MCF 10A (cell line): ENCODE measurements at places on chromosomes 3 and 15. TPM values are rescaled to one million over a fixed set of nuclear protein-coding genes. Genes with fewer than 3 reads are reported as not detected.
A peak's percentile ranks its signal among the peaks of the same experiment; 100 is the strongest.

Gene ITIH3
- total RNA-seq, result not detected in 2 replicates

Gene ERICH6
- total RNA-seq, result not detected in 2 replicates

Gene SLC22A14
- total RNA-seq, result 0.44 and 0.64 TPM in 2 replicates

Gene ARPIN
- 7.1 and 9.9 TPM in 2 replicates for total RNA-seq

Gene KNG1
- not detected in 2 replicates for total RNA-seq

Gene ZBTB47
- 10.9 and 12.4 TPM in 2 replicates for total RNA-seq

Gene HCN4
- total RNA-seq, result not detected in 2 replicates

GRCh38 chr15:33768670-33769190 lies 199.6 kb upstream of the CHRM5 start:
- no peak for DNase-seq

DNA sequence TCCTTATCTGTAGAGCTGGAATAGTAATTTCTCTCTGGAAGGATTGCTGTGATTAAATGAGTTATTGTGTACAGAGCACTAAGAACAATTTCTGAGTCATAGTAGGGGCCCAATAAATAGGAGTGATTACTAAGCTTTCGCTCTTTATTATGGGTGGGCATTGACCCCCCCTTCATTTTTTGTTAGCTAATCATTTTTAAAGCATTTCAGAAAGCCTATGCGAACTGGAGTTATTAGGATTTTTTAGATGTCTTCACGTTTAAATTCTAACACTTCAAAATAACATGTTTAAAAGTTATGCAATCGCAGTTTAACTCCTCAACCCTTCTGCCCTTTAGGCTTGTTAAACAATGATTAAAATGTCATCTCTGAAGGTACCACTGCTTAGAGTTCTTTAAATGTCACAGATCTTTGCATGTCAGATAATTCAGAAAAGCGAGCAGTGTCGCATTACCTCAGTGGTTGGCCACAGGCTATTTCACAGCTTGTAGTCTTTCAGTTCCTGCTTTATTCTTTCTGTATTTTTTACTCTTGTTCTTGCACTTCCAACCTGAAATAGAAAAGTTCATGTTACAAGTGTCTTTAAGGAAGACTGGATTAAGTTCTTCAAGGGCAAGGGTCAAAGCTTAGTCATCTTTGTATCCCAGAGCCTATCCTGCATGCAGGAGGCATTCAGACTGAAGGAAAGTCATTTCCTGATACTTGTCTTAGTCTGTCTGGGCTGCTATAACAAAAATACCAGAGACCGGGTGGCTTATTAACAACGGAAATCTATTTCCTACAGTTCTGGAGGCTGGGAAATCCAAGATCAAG lies 102.9 kb downstream of the FNDC3B start:
- peak; percentile 66 for DNase-seq

DNA sequence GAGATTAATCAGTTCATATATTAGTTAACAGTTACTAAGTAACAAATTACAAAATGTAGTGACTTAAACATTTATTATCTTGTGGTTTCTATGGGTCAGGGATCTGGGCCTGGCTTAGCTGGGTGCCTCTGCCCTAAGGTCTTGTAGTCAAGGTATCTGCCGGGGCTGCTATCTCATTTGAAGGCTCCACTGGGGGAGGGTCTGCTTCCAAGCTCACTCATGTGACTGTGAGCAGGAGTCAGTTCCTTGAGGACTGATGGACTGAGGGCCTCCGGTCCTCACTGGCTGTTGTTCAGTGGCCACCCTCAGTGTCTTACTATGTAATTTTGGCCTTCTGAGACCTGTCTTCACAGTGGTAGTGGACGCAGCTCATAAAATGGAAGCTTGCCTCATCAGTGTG lies 135.9 kb upstream of the PLXNA1 start:
- DNase-seq, result no peak

GRCh38 chr3:40304352-40304751 lies 5.2 kb upstream of the EIF1B start:
- DNase-seq, result no peak

- no peak for DNase-seq
Measured at GRCh38 chr15:85316244-85316934, 64.0 kb upstream of the AKAP13 start.

DNA sequence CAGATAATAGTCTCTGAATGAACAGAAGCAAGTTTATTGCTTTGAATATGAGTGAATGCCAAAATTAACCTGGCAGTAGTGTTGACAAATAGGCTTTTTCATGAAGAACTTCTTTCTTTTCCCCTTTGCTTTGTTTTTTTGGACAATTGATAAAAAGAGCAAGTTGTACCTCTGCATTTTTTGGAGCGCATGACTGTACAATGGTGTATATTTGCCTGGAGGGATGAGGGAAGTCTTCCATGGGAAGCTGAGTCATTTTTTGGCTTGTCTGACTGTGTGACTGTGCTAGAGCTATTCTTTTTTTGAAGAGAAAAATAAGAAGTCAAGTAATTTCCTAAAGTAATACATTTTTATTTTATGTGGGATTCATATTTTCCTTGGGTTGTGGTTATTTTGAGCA lies 186.9 kb downstream of the KLHL25 start:
- DNase-seq, result peak; percentile 89

GRCh38 chr3:6542795-6543194 lies 318.1 kb upstream of the GRM7 start:
- no peak for DNase-seq

GRCh38 chr3:10518506-10519150 lies 13.2 kb upstream of the ATP2B2 start:
- no peak for DNase-seq

DNA sequence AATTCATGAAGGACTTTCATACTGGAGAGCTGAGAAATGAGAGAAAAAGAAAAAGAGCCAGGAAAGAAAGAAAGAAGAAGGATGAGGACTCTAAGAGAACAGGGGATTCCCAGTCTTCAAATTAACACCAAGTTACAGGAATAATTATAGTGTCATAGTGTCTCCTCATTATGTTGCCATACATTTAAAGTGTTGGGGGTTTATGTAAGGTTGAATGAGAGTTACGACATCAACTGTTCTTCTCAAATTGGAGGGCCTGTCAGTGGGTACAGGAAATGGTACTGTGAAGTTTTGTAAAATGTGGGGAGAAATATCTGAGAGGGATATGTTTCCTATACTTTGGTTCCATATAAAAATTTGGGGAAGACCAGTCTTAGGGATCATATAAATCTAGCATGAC lies 12.3 kb upstream of the CD200 start:
- no peak for DNase-seq

DNA sequence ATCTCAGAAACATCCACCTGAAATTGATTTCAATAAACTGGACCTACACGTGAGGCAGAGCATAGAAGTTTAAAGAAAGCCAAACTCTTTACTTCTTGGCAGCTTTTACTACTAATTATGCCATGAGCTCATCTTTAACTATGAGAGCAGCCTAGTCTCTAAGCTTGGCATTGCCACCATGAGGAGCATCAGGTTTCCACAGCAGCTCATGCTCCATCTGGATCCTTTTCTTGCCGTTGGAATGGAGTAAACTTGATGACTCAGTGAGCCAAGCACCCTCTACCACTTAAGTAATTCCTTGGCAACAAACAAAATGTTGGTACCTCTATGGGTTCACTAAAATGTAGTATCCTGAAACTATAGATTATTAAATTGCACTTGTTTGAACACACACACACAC lies 583.2 kb downstream of the EPHA3 start:
- peak; percentile 80 for DNase-seq

DNA sequence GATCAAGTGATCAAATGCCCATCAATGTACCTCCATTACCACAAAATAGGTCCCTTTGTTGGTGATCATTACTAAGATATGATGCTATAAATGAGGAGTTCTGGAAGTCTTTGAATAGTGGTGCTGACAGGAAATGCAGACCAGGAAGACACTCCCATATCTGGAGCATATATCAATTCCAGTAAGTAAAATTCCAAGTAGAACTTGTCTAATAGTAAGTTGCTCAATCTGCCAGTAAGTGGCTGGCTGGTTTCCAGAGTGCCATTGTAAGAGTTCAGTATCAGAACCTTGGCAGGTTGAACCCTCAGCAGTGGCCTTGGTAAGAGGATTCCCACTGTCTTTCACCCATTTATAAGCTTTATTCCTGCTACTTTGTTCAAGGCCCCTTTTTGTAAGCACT lies 379.9 kb upstream of the RBMS3 start:
- DNase-seq, result peak; percentile 76

DNA sequence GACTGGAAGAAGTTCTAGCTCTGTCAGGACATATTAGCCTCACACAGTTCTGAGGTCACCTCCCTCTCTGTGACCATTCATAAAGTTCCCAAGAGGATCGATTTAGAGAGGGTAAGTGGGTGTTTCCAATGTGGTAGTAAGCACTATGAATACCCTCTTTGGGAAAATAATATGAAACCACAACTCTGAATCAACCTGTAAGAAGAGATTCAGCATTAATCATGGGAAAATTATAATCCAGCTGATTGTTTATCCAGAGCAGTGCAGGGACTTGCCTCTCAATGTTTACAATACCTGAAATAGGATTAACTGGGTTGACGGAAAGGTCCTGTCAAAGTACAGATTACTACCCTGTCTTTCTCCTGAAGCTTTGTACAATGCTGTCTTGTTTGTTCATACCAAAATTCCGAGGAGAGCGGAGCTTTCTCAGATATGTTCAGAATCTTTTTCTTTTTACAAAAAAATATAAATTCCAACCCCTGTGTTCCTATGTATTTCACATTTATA lies 302.9 kb upstream of the DPPA4 start:
- DNase-seq, result no peak

DNA sequence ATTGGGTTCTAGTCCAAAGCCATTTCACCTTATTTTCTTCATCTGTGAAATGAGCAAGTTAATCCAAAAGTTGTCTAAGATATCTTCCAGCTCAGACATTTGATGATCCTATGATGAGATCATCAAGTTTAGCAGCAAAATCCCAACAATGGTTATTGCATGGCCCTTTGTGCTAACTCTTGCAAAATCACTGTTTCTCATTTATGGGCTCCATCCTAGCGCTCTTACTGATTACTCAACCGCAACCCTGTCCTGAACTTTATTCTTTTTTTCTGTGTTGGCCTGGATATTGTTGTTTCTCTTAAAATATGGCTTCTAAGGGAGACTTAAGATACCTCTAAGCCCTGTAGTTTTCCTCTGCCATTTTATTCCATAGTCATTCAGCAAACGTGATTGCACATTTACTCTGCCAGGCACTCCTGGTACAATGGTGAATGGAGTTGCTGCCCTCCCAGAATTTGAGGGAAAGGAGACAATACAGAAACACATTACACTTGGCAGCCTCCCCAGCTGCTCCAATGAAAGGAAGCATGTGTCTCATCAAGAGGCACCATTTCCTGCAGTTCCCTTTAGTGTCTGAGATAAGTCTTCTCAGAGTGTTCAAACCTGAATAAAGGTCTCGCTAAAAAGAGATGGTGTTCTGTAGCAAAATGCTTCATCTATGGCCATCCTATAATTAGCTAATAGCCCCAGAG lies 4.4 kb downstream of the GXYLT2 start:
- peak; percentile 85 for DNase-seq

GRCh38 chr15:95041297-95041696 lies 809.9 kb downstream of the MCTP2 start:
- no peak for DNase-seq

DNA sequence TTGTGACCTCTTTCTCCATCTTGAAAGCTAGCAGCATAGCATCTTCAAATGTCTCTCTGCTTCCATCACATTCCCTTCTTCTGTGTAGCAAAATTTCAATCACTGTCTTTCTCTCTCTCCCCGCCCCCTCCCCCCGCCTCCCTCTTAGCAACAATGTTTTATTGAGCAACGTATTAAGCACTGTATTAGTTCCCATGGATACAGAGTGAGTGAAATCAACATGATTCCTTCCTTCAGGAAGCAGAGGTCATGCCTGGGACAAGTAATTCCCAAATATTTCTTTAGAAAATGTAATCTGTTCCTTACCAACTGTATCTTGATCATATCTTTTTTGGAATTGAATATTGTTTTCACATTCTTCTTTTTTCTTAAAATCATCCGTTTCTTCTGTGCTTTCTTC lies 373.7 kb upstream of the NECTIN3 start:
- no peak for DNase-seq

DNA sequence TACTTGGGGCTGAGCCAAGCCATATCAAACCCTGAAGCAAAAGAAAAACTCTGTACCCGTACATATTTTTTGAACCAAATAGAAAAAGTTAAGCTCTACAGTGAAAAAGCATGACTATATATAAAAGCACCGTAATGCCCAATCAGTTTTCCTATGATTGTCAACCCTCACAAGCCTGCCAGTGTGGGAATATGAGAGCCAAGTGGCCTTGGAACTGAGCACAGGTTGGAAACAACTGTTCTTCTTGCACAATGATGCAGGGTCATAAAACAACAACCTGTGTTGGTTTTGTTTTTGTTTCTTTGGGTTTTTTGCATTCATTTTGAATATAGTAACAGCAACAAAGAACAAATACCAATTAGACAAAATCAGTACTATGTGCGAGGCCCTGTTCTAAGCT lies 3.5 kb upstream of the ERC2 start:
- DNase-seq, result no peak

- no peak for DNase-seq
Measured at GRCh38 chr15:70632491-70633102, 130.8 kb downstream of the UACA start.

GRCh38 chr15:76398317-76399104 lies 61.9 kb downstream of the ISL2 start:
- no peak for DNase-seq

- peak; percentile 13 for DNase-seq
Measured at GRCh38 chr3:106913111-106913698, 464.0 kb upstream of the CCDC54 start.

GRCh38 chr3:183359036-183359435 lies 69.4 kb downstream of the MCF2L2 start:
- no peak for DNase-seq

GRCh38 chr3:140863580-140864009 lies 78.0 kb upstream of the SLC25A36 start:
- peak; percentile 69 for DNase-seq

GRCh38 chr15:70469651-70470555 lies 293.5 kb downstream of the UACA start:
- DNase-seq, result no peak

GRCh38 chr3:126078866-126079265 lies 5.1 kb downstream of the SLC41A3 start:
- DNase-seq, result no peak

- no peak for DNase-seq
Measured at GRCh38 chr3:194087995-194088855, 47.7 kb upstream of the HES1 start.

DNA sequence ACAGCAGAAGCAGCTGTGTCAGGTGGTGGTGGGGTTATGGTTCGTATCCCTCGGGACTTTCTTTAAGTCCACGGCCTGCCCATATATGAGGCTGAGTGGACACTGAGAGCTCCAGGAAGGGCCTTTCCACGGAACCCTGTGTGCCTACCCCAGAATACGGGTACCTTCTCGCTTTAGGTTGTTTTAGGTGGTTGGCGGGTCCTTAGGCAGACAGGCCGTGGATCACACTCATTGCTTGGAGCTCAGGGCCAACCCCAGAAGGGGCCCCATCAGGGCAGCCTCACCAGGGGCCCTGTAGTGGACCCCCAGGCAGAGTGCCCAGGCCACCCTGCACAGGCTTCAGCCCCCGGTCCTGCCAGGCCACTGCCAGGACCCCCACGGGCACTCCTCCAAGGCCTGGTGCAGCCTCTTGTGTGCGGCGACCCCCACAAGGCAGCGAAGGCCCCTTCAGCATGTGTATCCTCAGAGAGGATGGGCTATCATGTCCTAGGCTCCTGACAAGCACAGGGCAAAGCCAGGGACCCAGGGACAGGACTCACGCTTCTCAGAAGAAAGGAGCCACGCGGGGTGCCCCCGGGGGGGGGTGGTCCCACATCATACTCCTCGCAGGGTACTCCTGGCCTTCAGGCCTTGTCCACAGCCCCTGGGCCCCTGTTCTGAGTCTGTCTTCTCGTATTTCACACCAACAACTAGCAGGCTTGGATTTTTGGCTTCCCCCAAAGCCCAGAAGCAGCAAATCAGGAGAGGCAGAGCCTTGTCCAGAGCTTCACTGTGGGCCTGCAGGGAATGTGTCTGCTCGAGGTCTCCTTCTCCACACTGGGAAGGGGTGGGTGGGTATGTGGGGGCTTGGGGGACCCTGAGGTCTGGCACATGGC lies 93.4 kb downstream of the LRRK1 start:
- DNase-seq, result no peak
